Activated CD8-positive, alpha-beta memory T cell treated with anti-CD3 and anti-CD28 coated beads for 1 hour (primary cell): ENCODE measurements at places on chromosomes 5 and 9.

DNA sequence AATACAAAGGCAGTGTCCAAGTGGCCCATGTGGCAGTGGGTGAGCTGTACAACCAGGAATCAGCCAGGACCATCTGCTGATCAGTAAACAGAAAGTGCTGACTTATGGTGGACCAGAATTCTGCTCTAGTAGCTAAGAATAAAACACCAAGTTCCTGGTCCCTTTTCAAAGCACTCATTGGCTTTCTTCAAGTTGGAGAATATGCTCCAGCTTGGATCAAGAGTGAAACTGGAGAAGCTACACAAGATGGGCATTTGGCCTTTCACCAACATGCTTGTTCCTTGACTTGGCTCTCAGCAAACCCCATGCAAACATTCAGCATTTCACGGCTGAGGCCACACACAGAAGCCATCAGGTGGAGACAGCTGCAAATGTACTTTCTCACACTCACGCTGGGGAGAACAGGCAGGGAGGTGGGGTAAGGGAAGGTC is 32.1 kb downstream of the MARCHF3 start:
- no peak for DNase-seq

DNA sequence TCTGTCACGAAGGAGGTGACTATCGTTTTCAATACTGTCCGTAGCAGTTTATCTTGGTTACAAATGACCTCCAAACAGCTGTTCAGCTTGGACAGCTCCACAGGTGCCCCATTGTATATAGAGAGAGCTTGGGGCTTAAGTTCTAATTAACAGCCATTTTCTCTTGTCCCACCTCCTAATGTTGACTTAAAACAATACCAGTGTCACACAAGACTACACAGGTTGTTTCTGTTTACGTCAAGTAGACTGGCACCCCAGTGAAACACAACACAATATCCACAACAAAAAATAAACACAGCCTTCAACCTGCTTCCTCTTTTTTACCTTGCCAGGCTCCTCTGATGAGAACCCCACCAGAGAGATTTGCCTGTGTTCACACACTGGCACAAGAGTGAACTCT is 39.8 kb upstream of the TLE1 start:
- no peak for DNase-seq

- DNase-seq: no peak
Observed at GRCh38 chr5:133996683-133997252, 8.0 kb downstream of the VDAC1 start.

DNA sequence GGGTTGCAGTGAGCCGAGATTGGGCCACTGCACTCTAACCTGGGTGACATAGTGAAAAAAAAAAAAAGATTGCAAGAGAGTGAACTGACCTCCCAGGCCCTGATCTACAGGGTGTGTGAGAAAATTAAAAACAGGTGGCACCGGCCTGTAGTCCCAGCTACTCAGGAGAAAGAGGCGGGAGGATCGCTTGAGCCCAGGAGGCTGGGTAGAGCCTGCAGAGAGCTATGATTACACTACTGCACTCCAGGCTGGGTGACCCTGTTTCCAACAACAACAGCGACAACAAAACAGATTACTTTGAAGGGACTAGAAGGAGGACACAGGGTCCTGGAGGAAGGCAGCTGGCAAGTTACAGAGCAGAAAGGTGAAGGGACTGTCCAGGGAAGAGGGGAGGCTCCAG is 42.2 kb upstream of the FABP6 start:
- no peak for DNase-seq

DNA sequence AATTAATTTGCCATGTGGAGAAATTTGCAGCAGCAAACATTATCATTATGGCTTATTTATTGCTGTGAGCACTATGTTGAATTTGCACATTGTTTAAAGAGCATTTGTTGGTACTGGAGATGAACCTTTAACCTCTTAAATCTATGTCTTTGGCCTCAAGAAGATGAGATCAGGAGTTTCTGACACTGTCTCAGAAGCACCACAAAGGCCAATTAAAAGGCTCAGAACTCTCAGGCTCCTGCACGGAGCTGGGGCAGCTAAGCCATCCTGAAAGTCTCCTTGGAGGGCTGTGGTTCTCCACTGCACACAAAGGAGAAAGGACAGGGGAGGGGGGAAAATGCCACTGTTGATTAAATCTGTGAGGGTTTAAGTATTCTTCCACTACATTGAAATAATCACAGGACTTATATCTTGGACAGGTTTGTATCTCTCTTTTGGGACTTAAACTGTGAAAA is 33.1 kb downstream of the ZNF366 start:
- DNase-seq: no peak

DNA sequence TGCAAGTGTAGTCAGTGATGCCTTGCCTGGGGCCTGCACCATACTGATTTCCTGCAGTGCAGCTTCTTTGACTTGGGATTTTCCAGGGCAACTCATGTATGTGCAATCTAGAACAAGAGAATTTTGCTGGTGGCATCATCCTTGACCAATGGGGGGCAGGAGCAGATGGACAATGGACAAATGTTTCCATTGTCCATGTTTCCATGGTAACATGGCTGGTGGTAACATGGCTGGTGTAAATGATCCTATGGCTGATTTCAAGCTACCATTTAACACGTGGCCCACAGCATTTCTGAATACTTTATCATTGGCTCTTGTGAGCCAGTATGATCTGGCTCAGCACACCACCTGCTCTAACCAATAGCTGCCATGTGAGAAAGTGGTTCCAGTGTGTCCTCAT is 130.1 kb upstream of the OSMR start:
- DNase-seq: no peak

DNA sequence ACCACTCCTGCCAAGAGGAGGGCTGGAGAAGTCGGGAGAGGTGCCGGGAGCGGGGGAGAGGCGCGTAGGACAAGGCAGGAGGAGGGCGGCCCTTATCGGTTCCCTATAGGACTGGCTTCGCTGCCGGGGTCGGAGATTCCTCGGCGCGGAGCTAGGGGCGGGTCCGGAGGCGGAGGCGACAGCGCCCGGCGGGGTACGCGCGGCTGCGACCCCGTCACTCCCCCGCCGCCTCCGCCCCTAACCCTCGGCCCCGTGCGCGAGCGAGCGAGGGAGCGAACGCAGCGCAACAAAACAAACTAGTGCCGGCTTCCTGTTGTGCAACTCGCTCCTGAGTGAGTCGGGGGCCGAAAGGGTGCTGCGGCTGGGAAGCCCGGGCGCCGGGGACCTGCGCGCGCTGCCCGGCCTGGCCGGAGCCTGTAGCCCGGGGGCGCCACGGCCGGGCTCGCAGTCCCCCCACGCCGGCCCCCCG is 2.0 kb downstream of the GLIS3 start:
- DNase-seq: no peak

DNA sequence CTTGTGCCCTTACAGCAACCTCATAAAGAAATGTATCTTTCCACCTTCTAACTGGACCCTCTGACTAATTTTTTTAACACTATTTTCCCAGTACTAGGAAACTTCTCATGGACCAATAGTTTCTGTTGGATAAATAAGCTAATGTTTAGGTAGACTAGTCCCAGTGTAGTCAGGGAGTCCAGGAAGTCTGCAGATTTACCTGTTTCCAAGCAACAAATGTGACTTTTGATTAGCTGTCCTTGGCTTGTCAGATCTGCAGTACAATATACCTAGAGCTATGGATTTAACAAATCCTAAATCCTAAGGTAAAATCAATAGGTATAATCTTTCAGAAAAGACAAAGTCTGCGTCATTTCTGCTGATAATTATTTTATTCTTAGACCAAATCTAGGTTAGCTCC is 55.7 kb downstream of the FAM174A start:
- DNase-seq: no peak

- DNase-seq: no peak
Observed at GRCh38 chr5:150266871-150267291, 22.7 kb downstream of the CAMK2A start.

GRCh38 chr9:2963307-2963706 is 119.4 kb upstream of the PUM3 start:
- no peak for DNase-seq
